ENCODE measurements at places on chromosomes 7 and 10.

GRCh38 chr7:157702311-157703023 lies 365.7 kb downstream of the DNAJB6 start:
- DNase-seq = no peak

DNA sequence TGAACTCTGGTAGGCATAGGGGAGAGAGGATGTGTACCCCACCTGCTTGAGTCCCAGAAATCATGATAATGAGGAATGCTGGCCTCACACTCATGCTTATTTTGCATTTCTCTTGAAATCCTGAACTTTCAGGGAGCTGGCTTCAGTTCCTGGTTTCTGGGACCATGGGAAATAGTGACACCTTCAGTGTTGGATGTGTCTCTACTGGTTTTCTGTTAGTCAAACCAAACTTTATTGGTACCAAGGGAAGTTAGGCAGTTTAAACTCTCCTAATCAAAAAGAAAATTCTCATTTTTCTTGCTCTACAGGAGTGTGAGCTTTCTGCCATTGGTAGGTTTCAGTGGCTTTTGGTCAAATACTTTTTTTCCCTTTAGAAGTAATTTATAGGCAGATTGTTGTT lies 11.8 kb upstream of the PCGF5 start:
- DNase-seq = no peak

DNA sequence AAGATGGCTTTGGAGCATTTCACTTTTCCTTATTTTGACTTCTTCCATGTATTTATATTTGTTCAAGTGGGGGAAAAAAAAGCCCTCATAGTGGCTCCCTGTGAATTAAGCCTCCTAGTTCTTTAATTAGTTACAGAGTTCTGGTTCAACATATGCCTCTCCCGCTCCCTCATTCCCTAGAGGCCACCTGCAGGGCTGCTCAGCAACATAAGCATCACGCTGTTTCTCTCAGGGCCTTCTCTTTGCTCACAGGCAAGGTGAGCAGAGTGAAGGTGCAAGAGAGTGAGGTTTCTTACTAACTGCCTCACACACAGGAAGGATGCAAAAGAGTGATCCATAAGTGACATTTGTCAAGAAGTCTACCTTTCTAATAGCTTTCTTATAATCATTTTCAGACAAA lies 196.7 kb downstream of the SEMA3E start:
- no peak for DNase-seq

DNA sequence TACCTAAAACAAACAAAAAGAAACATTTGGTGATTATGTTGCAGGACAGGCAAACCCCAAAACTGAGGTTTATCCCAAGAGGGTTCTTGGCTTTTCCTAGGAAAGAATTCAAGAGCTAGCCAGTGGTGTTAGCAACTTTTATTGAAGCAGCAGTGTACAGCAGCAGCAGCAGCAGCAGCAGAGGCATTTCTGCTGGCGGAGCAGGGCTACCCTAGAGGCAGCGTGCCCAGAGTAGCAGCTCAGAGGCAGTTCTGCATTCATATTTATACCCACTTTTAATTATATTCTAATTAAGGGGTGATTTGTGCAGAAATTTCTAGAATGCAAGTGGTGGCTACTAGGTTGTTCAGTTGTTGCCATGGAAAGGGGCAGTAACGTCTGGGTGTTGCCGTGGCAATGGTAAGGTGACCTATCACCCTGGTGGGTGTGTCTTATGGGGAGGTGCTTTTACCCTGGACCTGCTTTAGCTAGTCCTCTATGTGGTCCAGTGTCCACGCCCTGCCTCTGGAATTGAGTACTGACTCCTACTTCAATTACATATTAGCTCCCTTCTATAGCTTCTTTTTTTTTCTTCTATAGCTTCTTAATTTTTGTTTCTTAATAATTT lies 53.9 kb downstream of the VCL start:
- no peak for DNase-seq

GRCh38 chr10:91127341-91128082 lies 93.0 kb upstream of the PCGF5 start:
- DNase-seq = no peak

GRCh38 chr7:74256491-74257408 lies 2.6 kb upstream of the RFC2 start:
- DNase-seq = no peak

DNA sequence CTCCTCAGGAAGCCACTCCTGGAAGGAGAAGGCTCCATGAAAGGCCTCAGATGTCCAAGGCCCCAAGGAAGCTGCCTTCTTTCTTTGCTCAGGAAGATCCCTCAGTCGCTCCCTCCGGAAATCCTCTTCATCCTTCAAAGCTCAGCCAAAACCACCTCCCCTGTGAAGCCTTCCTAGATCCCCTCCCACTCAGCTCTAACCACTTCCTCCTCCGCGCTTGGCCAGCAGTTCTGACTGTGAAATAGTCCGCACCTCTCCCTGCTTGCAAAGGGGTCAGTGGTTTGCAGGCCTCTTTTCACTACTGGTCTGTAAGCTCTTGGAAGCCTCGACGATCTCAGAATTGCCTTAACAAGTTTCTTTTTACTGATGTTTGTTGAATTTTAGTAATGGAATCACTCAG lies 23.9 kb downstream of the PYROXD2 start:
- no peak for DNase-seq

- DNase-seq = peak; percentile 31
These were observed at the start of gene GPR85 for GRCh38 chr7:113086431-113086888. TSS of gene GPR85 (minus strand) at chr7:113086827. CDS start at chr7:113084721, 2,106 bp downstream.

DNA sequence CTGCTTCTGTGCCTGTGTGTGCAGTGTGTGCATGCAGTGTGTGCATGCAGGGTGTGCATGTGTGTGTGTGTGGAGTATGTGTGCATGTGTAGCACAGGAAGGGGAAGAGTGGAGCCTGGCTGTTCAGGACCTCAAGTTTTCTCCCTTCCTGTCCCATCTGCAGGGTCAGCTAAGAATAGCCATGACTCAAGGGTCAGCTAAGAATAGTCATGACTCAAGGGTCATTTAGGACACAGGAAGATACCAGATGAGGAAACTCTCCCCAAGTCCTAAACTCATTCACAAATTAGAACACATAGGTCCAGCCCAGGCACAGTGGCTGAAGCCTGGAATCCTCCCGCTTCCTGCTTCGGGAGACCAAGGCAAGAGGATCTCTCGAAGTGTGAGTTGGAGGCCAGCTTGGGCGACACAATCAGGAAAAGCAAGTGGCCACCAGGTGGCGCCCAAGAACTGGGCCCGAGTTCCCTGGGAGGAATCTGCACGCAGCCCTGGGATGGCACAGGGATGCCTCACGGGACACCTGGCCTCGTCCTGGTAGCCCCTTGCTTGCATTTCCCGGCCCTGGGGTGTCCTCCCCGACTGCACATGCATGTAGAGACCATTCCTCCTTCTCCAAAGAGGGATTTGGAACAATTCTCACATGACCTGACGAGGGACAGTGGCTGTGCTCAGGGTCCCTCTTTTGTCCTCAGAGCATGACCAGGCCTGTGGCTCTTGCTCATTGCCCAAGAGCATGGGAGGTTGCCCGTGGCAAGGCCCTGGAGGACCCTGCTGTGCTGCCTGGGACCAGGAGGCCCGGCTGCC lies 21.4 kb upstream of the VOPP1 start:
- DNase-seq = peak; percentile 72

DNA sequence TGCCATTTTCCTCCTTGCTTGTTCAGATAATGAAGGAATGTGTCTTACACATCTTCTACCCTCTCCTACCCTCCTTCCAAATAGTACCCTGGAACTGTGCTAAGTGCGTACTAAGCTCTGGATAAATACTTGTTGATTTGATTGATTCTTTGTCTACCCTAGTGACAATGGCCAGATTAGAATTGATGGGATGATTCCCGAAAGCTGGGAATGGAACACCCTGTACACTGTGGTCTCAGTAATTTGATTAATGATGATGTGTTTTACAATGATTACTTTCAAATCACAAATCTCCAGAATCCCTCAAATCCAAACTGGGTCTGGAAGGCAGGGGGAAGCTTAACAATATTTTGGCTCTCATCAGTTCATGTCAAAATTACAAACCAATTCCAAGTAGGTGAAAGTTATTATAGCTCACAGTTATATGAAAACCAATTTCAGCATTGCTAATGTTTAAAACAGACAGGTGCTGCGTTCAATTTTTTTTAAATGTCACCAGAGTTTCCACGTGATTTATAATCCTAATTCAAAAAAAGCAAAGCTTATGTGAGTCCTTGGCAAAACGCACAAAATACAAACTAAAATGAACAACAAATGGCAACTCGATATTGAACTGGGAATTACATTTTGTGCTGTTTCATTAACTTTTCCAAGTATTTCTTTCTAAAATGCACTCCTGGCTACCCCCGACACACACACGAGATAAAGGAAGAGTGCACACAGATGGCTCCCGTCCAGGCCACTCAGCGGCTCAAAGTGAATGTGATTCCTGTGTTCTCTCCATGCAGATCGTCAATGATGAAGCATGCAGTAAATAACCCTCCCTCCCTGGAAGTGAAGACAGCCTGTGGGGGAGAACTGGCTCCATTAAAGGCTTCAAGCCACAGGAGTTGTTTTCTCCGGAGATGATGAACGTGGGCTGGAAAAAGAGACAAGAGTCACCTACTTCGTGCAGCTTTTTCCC lies 21.7 kb upstream of the ADRB1 start:
- DNase-seq = no peak

GRCh38 chr7:104208421-104208780 lies 588 bp upstream of the ORC5 start:
- DNase-seq = no peak

DNA sequence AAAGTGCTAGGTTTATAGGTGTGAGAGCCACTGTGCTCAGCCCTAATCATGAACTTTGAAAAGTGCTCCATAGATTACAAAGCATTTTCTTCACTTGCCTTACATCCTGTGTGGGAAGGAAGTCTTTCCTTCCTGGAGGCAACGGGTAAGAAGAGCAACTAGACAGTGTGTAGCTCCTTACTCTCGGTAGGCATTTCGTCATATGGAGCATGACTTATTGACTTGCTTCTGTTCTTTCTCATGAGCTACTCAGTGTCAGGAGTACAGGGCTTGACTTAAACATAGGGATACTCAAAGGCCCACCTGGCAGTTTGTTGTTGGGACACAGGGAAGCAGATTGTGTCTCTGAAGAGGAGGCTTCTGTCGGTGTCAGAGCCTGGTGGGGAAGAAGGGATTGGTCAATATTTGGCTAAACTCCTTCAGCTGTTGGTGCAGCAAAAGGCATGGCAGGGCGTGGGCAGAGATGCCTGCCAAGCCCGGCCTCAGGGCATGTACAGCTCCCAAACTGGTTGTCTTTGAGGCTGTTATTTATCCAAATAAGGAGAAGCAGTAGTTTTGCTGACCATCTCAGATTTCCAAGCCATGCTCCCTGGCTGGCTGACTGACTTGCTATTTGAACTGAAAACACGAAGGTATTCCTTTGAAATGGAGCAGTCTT lies 248.9 kb downstream of the KIAA1217 start:
- no peak for DNase-seq

- DNase-seq = no peak
These were observed 150.0 kb downstream of the PRKAG2 start for GRCh38 chr7:151726652-151727578.

DNA sequence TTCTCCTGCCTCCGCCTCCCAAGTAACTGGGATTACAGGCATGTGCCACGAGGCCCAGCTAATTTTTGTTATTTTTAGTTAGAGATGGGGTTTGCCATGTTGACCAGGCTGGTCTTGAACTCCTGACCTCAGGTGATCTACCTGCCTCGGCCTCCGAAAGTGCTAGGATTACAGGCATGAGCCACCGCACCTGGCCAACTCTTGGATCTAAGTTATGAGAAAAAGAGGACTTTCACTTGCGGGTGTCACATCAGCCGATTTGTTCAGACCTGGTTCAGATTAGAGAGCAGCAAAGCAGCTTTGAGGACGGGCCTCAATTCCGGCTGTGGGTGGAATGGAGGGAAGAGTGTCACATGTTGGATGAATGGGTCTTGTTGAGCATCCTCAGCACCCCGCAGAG lies 61.0 kb upstream of the FGFR2 start:
- no peak for DNase-seq

All from activated naive CD4-positive, alpha-beta T cell treated with anti-CD3 and anti-CD28 coated beads, Interleukin-2, amount 50 U/mL, for 16 hours (primary cell).